Iris pigment epithelial cell (primary cell): ENCODE measurements at places on chromosomes 6 and 20.

DNA sequence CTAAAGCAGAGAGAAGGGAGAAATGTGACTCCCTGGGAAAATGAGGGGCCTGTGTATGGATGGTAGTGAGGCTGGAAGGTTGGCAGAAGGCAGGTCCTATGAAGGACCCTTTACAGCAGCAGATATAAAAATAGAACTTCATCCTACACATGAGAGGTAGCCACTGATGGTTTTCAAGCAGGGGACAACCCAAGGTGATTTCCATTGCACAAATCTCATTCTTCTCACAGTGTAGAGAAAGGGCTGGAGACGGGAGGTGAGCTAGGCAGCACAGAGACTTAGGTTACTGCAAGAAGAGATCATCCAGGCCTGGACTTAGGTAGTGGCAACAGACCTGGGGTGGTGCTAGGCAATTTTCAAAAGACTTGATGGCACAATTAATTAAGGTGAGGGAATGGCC, 30.7 kb downstream of the TRAM2 start:
- no peak for DNase-seq

- DNase-seq: peak; percentile 4
These were observed 19.2 kb upstream of the GLP1R start for GRCh38 chr6:39029156-39030011.

DNA sequence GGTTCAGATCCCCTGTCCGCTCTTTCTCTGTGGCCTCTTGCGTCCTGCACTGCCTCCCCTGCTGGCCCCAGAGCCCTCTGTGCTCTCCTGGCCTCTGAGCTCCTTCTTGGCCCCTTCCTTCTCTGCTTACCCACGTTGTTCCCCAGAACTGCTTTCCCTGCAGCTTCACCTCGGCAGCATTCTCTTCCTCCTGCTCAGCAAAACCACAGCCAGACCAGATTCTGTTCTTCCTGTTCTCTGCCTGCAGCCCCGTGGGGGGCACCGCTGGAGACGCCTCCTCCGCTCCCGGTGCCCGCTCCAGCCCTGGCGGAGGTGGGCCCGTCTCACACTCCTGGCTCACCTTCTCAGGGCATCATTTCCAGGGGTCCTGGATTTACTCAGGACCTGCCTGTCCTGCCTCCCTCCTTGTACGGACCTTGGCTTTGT, 59.7 kb downstream of the TCP11 start:
- DNase-seq: peak; percentile 47

DNA sequence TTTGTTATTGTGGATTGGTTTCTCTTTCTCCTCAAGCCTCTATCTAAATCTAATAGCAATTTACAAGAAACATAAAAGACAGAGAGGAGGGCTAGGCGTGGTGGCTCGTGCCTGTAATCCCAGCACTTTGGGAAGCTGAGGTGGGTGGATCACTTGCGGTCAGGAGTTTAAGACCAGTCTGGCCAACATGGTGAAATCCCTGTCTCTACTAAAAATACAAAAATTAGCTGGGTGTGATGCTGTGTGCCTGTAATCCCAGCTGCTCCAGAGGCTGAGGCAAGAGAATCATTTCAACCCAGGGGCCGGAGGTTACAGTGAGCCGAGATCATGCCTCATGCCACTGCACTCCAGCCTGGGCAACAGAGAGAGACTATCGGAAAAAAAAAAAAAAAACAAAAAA, 46.6 kb downstream of the SLC2A12 start:
- no peak for DNase-seq

GRCh38 chr6:16438718-16439591, 200.6 kb downstream of the GMPR start:
- peak; percentile 61 for DNase-seq

GRCh38 chr6:24140591-24140990, 14.6 kb downstream of the NRSN1 start:
- no peak for DNase-seq

- peak; percentile 38 for DNase-seq
These were observed 209.4 kb downstream of the FOXA2 start for GRCh38 chr20:22374678-22375590.

GRCh38 chr20:13877793-13878192, 93.0 kb downstream of the NDUFAF5 start:
- no peak for DNase-seq

DNA sequence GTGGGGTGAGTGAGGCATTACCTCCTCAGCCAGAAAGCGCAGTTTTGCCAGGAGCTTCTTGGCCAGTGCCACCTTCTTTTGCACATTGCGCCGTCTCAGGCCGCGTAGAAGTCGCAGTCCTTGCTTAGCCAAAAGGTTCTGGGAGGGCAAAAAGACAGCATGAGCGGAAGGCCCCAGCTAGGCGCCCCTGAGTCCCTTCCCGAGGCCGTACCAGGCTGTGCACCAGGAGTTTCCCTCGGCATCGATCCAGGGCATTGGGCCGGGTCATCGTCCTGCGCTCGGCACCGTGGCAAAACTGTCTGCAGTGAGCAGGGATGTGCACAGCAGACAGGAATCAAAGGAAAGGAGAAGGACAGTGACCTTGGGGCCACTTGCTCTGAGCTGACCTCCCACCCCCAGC, 20.2 kb upstream of the SPAG4 start:
- no peak for DNase-seq

DNA sequence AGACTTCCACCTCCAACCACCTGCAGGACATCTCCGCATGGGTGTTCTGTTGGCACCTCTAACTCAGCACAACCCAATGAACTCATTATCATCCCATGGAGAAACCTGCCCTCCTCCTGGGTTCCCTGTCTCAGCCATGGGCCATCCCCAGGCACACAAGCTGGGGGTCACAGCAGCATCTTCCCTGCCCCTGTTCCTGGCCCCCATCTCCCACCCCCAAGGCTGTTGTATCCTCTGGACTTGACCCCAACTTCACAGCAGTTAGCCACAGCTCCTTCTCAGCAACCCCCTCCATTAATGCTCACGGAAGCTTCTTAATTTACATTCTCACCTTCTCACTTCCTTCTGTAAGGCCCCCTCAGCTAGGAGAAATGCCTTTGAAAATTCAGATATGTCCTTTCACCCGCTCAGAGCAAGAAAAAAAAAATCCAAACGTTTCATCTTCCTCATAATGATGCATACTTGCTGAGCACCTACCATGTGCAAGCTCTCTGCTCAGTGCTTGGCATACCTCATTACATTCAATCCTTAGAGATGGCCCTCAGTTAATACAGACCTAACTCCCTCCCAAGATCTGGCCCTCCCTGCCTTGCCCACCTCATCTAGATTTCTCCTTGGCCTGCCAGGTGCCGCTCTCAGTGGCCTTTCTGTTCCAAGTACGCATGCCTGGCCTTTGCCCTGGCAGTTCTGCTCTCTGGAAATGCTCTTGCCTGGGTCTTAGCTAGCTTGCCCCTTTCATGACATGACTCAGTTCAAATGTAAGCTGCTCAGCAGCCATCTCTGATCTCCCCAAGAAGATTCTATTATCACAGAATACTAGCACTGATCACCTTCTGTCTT, 2.5 kb upstream of the NELFCD start:
- DNase-seq: no peak

GRCh38 chr6:149028767-149029405, 282.1 kb downstream of the UST start:
- peak; percentile 93 for DNase-seq

DNA sequence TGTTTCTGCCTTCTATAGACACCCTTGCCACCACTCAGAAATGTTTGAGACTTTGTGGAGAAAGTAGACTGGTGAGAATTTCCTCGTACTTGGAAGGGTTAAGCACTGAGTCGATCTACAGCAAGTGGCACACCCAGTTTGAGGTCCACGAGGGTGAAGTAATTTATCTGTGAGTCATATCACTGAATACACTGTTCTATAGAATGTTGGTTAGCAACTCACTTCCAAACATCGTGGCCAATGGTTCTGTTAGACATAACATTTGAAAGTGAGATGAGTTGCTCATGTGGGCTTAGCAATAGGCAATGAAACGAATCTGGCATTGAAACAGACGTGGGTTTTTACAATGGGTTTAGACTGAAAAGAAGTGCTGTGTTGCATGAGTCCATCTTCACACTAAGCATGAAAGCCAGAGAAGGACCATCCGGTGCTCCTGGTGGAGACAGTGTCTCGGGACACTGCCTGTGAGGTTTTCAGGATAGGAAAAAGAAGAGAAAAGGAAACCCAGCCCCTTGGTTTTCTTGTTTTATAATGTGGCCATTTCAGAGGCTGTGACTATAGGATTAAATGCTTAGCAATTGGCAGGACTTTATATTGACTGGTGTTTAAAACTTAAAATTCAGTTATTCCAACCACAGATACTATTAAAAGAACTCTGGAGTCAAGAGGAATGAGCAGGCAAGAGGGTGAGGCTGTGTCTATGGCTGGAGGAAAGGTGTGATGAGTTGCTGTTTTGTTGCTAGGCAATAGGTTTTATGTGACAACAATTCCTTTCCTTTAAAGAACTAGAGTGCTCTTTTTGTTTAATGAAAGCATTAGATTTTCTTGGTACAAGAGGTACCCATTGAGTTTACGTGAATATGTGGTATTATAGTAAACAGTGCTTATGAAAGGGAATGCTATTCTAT, 31.0 kb upstream of the EZR start:
- peak; percentile 96 for DNase-seq

GRCh38 chr6:21219856-21220255, 373.7 kb upstream of the SOX4 start:
- no peak for DNase-seq

- DNase-seq: no peak
These were observed 245.1 kb upstream of the KCNQ5 start for GRCh38 chr6:72376736-72377135.

GRCh38 chr20:3727401-3728021, 5.0 kb upstream of the HSPA12B start:
- DNase-seq: no peak

DNA sequence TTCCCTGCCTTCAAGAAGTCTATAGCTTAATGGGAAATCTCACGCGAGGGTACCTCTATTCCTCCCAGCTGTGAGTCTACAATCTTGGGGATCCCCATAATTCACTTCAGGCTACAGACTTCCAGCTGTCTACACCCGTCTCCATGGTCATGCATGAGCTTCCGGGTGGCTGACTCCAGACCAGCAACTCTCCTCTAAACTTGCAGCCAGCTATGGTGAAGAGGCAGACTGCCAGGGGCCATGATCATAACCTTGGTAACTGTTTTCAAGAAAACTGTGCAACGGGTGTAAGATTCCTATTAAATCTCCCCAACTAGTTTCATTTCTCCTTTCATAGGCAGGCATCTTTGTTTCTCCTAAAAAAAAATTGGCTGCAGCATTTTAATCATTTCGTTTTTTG, 534.4 kb upstream of the CHD6 start:
- DNase-seq: no peak
